ENCODE measurements at places on chromosomes 7 and 10. TPM values are rescaled to one million over a fixed set of nuclear protein-coding genes. Genes with fewer than 3 reads are reported as not detected.

- DNase-seq: no peak
These were observed 108.8 kb upstream of the EEPD1 start for GRCh38 chr7:36044101-36044892.

DNA sequence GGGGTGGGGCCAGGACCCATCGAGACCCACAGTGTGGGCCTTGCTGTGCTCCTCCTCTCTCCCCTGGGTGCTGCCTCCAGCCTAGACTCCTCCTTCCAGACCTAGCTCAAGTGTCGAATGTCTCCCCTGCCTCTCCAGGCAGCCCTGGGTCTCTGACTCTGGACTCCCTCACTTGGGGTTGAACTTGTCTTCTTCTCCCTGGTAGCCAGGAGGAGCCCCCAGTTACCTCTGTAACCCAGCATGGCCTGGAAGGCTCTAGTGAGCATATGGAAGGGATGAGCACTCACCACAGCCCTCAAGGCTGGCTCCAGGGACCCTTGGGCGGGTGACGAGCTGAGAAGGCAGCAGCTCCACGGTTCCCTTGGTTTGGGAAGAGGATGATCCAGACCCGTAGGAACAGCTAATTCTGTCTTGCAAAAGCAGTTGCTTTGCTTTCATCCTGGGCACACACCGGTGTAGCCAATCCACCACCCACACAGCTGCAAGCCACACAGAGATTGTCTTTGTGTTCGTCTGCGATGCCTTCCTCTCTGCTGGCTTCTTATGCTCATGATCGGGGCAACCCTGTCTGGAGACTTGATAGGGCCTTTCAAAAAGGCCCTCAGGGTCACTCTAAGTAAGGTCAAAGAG, 52.3 kb upstream of the ANTXRL start:
- DNase-seq: no peak

DNA sequence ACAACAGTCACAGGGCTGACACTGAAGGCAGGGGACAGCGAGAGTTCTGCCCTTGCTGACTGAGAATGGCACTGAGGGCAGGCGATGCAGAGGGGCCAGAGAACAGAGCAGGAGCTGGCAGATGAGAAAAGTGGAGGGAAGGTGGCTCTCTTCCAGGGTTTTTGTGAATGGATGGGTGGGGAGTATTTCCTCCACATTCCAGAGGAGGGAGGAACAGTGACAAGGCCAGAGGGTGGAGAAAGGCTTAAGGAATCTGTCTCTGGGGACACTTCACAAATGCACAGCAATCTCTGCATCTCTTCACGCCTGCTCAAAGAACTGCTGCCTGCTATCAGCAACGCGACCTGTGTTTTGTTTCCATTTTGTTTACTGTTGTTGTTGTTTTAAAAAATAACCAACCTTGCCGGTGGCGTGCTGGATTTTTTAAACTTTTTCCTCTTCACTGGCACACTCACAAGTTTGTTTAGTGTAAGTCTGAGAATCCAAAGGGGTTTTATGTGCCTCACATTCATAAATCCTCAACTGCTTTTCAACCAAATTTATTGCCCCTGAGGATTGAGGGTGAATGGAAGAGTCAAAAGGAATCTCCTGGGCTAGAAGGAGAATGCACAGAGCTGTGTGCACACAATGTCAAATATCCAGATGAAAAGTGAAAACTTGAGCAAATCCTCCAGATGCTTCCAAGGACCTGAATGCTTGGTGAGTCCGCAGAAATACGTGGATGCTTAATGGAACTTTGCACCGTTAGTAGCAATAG, 129.3 kb downstream of the GLI3 start:
- DNase-seq: peak; percentile 66

GRCh38 chr10:121675344-121675743, 77.1 kb upstream of the FGFR2 start:
- DNase-seq: no peak

GRCh38 chr7:30921540-30922401, 10.1 kb downstream of the AQP1 start:
- DNase-seq: no peak

DNA sequence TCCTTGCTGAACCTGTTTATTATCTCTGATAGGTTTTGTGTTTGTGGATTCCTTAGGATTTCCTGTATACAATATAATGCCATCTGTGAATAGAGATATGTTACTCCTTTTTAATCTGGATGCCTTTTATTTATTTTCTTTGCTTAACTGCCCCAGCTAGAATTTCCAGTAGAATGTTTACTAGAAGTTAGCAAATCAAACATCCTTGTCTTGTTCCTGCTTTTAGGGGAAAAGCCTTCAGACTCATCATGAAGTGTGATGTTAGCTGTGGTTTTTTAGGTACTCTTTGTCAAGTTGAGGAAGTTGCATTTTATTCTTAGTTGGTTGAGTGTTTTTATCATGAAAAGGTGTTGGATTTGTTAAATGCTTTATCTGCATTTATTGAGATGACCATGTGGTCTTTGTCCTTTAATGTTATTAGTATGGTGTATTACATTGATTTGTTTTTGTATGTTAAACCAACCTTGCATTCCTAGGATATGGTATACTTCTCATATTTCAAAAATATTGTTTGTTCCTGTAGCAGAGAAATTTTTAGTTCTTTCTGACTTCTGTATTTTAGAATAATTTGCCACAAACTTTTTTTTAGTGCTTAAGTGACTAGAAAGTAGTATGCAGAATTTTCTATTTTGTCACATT, 24.3 kb downstream of the PPP2R2D start:
- DNase-seq: no peak

The ASB10 gene
- total RNA-seq: not detected

The RBP3 gene
- total RNA-seq: not detected

The RAMP3 gene
- 0.66 TPM for total RNA-seq

Measured in M059J (cell line).